ENCODE measurements at places on chromosomes 2 and 18.

DNA sequence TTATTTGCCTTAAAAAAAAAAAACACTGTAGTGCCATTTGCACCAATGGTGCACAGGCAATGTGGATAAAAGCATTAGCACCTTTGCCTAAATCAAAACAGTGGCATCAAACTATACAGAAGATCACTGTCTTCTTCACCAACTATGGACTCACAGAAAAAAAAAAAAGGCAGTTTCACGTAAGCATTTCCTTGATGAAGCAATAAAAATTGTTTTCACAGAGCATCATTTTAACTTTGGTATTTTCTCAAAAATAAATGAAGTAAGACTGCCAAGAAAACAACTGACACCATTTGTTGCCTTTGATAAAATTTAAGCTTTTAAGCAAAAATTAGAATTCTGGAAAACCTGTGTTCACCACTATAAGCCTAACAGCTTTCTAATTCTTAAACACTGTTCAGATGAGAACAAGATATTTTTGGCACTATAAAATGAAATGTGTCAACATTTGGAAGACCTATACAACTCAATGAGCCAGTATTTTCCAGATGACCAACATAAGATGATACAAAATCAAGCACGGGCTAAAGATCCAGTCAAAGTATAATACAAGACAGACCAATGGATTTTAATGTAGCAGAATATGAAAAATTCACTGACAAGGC, 21.1 kb downstream of the METTL8 start:
- DNase-seq, result no peak

- no peak for DNase-seq
Measured at GRCh38 chr2:3115301-3116042, 262.1 kb downstream of the EIPR1 start.

DNA sequence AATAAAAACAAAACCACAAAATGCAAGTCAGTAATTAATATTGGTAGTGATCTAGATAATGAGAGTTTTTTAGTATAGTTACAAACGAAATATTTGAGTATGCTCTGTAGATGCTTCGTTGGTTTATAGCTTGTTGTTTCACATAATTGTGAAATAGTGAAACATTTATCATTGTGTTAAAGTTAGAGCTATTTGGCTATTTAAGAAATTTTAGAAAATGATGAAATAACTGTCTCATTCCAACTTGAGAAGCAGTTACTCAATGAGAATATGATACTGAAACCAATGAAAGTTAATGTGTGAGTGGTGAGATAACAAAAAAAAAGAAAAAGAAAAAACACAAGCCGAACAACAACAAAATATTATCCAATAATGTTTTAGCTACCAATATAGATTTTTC, 475.6 kb upstream of the ZEB2 start:
- no peak for DNase-seq

- DNase-seq, result no peak
Measured at GRCh38 chr2:207417301-207417718, 112.5 kb upstream of the CREB1 start.

- peak; percentile 29 for DNase-seq
Measured at GRCh38 chr2:21165350-21165749, 41.6 kb downstream of the TDRD15 start.

GRCh38 chr2:24517247-24517646, 26.2 kb downstream of the NCOA1 start:
- DNase-seq, result no peak

DNA sequence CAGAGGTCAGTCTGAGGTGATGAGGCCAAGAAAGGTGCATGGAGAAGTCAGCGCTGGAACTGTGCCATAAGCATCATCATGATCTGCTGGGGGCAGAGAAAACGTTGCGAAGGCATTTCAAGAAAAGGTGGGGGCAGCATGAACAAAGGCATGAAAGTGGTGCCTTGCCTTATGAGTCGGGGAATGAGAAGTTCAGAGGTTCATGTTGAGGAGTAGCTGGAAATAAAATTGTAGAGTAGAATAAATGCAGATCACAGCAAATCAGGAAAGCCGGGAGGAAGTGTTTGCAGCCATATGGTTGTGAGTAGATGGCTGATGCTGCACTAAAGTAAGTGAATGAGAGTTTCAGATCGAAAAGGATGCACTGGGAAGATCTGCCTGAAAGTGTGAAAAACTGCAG, 72.1 kb upstream of the ARL5A start:
- no peak for DNase-seq

GRCh38 chr2:148675708-148676107, 31.2 kb downstream of the EPC2 start:
- no peak for DNase-seq

DNA sequence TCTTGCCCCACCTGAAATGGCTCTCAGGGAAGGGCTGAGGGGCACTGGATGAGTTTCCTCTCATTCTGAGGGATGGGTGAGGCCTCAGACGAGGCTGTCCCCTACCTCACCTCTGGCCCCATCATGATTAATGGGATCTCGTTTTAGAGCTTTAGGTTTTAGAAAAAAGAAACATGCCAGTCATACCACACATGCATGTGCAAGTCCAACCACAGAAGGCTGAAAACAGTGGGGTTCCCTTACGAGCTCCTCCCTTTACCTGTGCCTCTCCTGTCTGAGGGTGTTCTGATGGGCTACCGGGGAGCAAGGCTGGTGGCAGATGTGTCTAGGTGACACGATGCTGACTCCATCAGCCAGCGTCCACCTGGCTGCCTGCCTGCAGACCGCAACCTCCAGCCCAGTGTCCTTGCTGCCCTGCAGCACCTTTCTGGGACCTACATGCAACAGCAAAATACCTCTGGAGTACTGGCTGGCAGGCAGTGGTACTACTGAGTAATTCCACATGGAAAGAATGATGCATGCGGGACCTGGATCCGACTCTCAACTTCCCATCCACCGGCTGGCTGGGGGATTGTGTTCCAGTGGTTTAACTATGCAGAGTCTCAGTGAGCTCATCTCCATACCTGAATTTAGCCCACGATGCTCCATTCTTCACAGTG, 9.1 kb upstream of the LYPD6B start:
- DNase-seq, result no peak

- no peak for DNase-seq
Measured at GRCh38 chr2:106073678-106074406, 120.3 kb downstream of the UXS1 start.

GRCh38 chr18:9803063-9803697, 82.6 kb upstream of the TXNDC2 start:
- no peak for DNase-seq

DNA sequence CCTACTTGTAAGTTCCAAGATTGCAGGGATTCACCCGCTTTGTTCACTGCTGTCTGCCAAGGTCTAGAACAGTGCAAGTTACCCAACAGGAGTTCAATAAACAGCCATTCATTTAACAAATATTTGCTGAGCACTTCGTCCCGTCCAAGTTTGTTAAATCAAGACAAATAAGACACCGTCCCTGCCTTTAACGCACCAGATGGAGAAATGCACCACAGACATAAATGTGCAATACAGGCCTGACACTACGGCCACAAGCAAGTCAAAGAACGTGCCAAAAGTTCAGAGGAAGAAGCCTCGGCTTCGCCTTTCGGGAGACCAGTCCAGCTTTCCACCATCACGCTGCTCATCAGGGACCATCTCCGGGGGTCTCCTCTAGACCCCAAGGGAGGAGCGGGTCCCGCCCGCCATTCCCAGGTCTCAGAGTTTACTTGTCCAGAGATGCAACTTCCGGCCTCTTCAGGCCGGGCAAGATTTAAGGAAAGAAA, 429 bp downstream of the C2orf76 start:
- no peak for DNase-seq

DNA sequence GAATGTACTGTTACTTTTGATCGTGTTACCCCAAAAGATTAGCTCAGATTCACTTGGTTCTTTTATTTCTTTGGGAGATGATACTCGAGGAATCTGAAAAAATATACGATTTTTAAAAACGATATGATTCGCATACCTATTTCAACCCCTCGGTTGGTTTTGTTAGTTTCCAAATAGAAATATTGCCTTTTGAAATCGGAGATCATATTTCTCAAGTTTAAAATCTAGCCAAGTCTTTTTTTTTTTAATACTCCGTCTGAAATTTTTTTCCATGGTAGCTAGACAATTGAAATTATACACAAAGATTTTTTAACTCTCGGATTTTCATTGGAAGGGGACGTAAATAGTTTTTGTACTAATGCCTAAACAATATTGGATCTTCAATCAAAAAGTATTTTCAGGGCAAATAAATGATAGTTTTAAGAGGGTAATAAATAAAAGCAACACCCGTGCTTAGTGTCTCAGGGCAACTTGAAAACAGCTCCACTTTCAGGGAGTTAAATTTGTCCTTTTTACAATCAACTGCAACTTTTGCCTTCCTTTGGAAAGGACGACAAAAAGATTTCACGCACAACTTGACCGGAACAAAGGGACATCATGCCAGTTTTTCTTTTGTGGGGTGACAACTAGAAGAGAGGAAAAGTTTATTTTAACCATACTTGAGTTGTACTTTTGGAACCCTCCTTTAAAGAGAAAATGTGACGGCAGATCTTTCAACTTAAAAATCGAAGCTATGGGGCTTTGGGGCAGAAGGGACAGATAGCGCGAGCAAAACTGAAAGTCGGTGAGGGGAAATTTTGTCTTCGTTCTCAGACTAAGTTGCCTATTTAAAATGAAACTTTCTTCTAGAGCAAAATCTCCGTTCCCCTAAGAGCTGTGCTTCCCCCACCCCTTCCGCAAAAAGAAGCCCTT, 5.8 kb upstream of the ONECUT2 start:
- no peak for DNase-seq

GRCh38 chr2:69693775-69694450, 48.0 kb upstream of the ANXA4 start:
- DNase-seq, result no peak

- DNase-seq, result no peak
Measured at GRCh38 chr18:59026364-59026763, 113.3 kb upstream of the SEC11C start.

GRCh38 chr18:46411867-46412690, 244.9 kb downstream of the LOXHD1 start:
- DNase-seq, result no peak

DNA sequence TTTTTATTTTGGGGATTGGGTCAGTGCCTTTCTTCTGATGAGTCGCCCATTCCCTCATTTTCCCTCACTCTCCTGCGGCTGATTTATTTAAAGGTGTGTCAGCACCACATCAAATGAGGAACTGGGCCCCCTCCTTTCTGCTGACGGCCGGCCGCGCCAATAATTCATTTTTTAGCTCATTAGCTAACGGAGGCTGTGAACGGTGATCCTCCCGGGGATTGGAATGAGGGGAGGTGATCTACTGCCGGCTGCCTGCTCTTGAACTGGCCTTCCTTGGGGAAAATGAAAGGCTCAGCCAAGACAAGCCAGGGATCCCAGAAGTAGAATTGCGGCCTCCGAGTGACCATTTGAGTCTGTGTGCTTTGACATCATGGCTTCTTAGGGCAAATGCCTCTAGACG, 54.2 kb downstream of the GBX2 start:
- no peak for DNase-seq

- no peak for DNase-seq
Measured at GRCh38 chr2:16185801-16186272, 245.5 kb downstream of the MYCN start.
